ENCODE measurements at places on chromosomes 1 and 21. TPM values are rescaled to one million over a fixed set of nuclear protein-coding genes. Genes with fewer than 3 reads are reported as not detected.

The TNNI3K gene
- total RNA-seq: not detected

The TMIGD3 gene
- not detected for total RNA-seq

The RGS1 gene
- total RNA-seq: not detected

The KCND3 gene
- 0.25 TPM for total RNA-seq

The METTL25B gene
- 12.0 TPM for total RNA-seq

The DISP1 gene
- total RNA-seq: 4.2 TPM

The TAS1R3 gene
- 0.11 TPM for total RNA-seq

The KIAA0040 gene
- 0.44 TPM for total RNA-seq

The RGS16 gene
- 0.22 TPM for total RNA-seq

The NR5A2 gene
- total RNA-seq: not detected
